Effector CD8-positive, alpha-beta T cell (primary cell): ENCODE measurements at places on chromosomes 7 and 10.
A peak's percentile ranks its signal among the peaks of the same experiment; 100 is the strongest.

DNA sequence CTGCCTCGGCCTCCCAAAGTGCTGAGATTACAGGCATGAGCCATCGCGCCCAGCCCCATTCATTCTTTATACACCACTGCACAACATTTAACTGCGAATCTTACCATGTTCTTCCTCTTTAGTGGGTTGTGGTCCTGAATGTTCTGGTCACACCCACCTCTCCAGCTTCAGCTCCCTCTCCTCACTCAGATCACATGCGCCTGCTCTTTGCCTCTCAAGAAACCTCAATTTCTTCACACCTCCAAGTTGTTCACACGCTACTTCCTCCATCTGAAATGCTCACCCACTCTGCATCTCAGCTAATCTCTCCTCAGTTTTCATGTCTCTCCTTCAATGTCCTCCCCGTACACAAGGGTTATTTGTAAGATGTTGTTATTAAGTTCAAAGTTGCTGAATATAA, 2.4 kb upstream of the PRR15 start:
- DNase-seq = no peak

- no peak for DNase-seq
Observed at GRCh38 chr7:15305002-15305600, 256.7 kb downstream of the AGMO start.

DNA sequence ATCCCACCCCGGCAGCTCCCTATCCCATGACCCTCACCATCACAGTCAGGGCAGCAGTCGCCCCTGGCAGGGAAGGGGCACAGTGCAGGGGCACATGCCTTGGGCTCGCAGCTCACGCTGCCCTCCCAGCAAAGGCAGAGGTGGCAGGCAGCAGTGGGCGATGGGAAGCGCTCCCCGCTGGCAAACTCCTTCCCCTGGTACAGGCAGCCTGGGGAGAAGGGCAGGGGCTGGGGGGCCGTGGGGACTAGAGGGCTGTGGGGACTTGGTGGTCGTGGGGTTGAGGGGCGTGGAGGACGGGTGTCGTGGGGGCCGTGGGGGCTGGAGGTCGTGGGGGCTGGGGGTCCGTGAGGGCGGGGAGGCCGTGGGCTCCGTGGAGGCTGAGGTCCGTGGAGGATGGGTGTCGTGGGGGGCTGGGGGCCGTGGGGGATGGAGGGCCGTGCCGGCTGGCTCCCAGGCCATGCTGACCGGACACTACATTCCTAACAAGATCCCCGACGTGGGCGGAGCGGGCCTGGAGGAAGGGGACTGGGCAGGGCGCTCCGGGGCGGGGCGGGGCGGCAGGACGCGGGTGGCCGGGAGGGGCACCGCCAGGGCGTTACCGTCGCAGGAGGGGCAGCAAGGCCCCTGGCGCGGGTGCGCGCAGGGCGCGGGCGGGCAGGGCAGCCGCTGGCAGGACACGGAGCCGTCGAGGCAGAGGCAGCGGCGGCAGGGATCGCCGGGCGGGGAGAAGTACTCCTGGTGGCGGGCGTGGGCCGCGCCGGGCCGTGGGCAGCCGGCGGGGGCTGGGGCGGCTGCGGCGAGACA, 20.0 kb downstream of the KCP start:
- no peak for DNase-seq

GRCh38 chr10:69376662-69377061, 40.1 kb downstream of the TACR2 start:
- no peak for DNase-seq

DNA sequence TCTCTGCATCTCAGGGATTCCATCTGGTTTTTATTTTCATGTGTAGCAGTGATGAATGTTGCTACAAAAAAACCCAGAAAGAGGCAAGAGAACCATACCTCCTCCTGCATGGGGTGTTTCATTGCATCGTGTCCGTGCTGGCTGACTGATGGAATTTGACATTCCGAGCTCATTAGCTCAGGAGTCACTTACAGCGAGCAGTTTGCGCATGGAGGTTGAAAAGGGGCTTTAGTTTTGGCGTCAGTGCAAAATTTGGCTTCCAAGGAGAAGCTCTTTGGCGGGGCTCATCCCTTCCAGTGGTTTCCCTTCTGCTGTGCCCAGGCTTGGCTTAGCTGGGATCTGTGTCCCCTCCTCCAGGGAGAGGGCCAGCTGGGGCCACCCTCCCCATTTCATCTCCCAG, 25.8 kb downstream of the EMX2 start:
- no peak for DNase-seq

DNA sequence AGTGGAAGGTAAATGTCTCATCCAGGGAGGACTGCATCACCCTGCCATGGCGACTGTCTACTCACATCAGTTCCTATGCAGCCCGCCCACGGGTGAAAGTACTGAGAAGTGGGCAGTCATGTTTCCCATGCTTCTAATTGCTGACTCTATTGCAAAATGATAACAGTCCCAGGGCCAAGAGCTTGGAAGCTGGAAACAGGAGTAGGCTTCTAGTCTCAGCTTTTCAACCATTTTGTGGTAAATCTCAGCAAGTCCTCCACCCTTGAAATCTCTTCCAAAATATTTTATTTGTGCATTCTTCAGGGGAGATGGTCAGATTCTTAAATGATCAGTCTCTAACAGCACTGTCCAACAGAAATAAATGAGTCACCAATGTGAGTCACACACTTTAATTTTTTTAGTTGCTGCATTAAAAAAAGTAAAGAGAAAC, 48.1 kb upstream of the TARP start:
- no peak for DNase-seq

GRCh38 chr10:47449102-47449978, 34.6 kb downstream of the ANXA8 start:
- DNase-seq = no peak

- no peak for DNase-seq
Observed at GRCh38 chr10:43955002-43955596, 306.4 kb upstream of the ZNF32 start.

DNA sequence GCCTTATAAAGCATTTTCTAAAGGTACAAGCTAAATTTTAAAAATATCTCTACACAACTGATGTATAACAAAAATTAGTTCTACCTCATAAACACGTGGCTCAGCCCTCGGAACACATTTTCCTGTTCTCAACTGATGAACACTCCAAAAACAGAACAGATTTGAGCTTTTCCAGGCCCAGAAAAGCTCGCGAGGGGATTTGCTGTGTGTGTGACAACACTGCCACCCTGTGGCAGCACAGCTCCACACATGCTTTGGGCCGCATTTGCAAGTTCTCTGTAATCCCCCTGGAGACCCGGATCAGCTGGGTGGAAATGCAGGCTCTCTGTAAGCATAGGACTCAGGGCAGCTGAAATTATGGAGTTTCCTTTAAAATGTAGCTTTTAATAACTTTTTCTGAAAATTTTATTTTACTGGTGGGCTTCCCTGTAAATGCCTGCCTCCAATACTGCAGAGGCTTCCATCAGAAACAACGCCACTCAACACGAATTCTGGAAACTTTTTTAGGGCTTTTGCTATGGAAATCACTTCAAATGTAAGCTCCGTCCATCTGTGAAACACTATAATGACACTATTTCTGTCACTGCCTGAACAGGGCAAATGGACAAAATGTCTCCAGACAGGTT, 155.5 kb downstream of the COBL start:
- DNase-seq = peak; percentile 20

- no peak for DNase-seq
Observed at GRCh38 chr7:101951757-101952156, 134.3 kb downstream of the CUX1 start.

DNA sequence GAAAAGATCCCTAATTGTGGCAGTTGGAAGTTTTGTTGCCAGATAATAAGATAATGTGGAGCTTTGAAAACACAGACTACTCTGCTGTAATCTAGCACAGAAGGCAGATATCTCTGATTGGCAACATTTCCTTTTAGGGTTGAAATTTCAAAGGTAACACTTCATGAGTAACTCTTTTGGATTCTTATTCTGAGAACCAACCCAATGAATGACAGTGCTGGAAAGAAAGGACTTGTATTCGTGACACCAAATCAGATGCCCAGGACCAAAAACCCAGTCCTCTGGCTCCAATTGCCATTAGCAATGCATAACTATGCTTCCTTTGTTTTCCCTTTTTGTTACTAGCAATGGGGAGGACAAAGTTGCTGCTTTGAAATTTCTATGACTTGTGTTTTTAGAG, 41.0 kb upstream of the ELMO1 start:
- DNase-seq = no peak

DNA sequence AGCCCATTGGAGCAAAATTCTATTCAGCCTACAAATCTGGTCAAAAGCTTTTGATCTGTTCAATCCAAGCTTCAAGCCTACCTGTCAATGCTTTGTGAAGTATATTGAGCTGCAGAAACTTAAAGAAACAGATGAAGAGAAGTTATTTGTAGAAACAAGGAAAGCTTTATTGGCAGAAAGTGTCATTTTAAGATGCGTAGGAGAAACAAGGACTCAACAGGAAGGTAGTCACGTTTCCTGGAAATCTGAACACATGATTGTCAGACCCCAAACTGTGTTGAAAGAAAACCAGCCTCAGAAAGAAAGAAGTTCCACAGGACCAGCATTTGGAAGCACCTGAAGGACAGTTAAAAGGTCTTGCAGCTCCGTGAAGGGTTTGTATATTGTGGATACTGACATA, 34.8 kb upstream of the PURB start:
- DNase-seq = no peak

DNA sequence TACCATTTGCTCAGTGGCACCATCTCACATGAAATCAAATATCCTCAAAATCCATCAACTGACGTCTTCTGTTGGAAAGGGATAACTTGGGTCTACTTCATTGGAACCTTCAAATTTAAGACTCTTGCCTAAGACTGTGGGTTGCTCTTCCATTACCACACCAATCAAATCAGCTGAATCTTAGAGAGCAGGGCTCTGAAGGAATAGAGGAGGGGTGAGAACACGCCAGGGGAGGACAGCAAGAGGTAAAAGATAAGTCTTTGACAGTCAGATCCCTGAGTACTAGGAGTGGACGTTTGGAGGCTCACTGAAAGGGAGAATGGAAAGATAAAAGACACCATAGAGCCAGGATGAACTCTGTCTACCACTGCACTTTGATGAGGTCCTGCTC, 107.5 kb downstream of the CCDC71L start:
- no peak for DNase-seq

DNA sequence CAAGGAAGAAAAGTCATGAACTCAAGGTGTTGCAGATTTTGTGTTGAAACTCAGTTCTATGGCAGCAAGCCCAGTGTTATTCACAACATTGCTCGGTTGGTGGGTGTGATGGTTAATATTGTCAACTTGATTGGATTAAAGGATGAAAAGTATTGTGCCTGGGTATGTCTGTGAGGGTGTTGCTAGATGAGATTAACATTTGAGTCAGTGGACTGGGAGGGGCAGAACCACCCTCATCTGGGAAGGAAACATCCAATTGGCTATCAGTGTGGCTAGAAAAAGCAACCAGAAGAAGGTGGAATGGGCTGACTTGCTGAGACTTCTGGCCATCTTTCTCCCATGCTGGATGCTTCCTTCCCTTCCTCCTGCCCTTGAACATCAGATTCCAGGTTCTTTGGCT, 353.2 kb downstream of the ADRA2A start:
- DNase-seq = no peak

GRCh38 chr10:83852146-83852545, 287.2 kb upstream of the GHITM start:
- DNase-seq = no peak
